NCI-H1930 (cell line): ENCODE measurements at places on chromosomes 5 and 9.

DNA sequence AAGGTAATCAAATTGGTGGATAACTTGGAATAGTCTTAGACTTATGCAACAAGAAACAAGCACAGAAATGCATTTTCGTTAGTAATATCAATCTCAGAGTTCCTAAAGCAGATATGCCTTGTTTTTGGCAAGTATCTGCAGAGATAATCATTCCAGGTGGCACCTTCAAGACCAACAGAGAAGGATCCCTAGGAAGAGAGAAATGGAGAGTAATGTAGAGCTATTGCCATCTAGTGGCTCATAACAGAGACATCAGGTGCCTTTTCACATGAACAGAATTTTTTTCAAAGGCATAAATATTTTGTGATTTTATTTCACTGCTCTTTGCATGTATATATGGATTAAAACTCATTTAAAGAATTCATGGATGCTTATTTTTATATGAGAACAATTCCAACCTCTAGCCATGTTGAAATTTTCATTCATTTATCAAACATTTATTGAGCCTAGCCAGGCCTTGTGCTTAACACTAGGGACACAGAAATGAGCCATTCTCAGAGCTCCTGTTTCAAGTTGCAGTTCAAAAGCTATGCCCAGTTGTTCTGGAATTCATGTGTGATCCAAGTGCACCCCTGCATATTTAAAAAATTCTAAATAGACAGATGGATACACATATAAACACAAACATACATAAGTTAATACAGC is 117.5 kb upstream of the OR13F1 start:
- peak; percentile 1 for DNase-seq

DNA sequence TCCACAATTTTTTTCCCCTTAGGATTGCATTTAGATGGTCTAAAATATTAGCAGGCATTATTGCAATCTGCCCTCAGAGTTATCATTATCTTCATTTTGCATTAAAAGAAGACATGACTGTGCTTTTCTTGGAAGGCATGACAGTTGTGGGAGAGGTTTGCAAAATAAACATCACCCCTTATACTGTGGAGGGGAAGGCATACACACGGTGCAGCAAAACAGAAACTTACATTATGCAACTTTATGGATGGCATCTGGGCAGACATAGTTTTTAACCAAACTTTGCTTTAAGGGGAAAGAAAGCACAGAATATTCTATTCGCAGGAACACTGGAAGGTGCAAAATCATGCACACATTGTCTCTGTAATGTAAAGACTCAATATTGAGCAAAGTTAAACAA is 505.8 kb upstream of the ADAMTS16 start:
- DNase-seq: no peak

- DNase-seq: no peak
Observed at GRCh38 chr5:98397081-98397480, 376.4 kb upstream of the RGMB start.

- no peak for DNase-seq
Observed at GRCh38 chr5:127290019-127290945, at the start of gene MEGF10. TSS of gene MEGF10 (plus strand) at chr5:127290796. CDS start at chr5:127331309, 40,513 bp downstream.

GRCh38 chr5:84724683-84725082 is 340.0 kb upstream of the EDIL3 start:
- no peak for DNase-seq

DNA sequence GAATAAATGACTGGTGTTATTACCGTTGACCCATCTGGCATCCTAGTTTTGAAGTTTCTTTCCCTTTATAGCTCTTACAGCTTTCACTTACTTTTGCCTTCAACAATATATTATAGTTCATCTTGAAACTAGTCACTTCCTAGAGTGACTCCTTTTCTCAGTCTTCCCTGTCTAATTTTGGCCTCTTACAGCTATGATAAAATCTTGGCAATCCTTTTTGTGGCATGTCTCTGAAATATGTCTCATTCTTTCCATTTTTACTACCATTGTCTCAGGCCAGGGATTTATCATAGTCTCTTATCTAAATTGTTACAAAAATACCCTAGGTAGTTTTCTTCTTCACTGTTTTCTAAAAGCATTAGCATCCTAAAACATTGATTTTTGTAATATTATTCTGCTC is 621.3 kb upstream of the ZNF608 start:
- DNase-seq: no peak

DNA sequence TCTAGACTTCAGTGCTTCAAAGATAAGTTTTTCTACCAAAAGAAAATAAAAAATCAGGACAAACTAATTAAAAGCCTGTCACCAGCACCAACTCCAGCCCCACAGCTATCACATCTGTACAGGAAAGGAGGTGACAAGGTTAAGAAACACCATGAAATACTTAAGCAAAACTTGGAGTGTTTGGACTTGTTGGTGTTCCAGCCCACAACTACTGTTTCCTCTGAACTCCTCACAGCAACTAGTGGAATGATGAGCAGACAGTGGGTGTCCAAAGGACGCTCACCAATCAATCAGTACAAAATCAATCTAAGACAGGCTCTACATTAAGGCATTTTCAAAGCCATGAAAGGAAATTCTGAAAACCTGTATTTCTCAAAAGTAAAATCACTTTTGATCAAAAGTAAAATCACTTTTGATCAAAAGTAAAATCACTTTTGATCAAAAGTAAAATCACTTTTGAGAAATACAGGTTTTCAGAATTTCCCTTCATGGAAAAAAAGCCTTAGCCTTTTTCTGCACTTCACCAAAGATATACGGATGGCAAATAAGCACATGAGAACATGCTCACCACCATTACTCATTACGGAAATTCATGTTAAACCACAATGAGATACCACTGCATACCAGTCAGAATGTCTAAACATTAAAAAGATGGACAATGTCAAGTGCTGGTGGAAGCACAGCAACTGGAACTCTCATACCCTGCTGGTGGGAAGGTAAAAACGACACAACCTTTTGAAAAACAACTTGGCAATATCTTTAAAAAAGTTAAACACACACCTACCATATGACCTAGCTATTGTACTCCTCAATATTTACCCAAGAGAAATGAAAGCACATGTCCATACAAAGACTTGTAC is 79.7 kb downstream of the MED27 start:
- DNase-seq: no peak

DNA sequence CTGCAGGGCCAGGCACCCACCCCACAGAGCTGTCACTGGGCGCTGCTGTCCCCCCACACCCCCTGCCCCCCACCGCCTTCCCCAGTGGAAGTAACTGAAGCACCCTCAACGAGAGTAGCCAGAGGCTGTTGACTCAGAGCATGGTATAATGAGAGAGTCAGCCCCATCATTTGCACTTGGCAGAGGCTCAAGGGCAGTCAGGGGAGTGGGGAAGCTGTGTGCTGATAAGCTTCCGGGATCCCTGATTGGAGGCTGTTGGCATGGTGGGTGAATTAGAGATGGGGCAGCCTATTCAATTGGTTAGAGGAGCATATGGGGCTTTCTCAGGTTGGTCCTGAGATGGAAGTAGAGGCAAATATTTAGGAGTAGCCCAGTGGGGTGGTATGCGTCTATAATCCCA is 77.1 kb upstream of the GOLM1 start:
- no peak for DNase-seq

- DNase-seq: no peak
Observed at GRCh38 chr5:55577353-55578060, 42.7 kb upstream of the PLPP1 start.

- DNase-seq: no peak
Observed at GRCh38 chr5:148511810-148512347, 128.1 kb downstream of the FBXO38 start.

DNA sequence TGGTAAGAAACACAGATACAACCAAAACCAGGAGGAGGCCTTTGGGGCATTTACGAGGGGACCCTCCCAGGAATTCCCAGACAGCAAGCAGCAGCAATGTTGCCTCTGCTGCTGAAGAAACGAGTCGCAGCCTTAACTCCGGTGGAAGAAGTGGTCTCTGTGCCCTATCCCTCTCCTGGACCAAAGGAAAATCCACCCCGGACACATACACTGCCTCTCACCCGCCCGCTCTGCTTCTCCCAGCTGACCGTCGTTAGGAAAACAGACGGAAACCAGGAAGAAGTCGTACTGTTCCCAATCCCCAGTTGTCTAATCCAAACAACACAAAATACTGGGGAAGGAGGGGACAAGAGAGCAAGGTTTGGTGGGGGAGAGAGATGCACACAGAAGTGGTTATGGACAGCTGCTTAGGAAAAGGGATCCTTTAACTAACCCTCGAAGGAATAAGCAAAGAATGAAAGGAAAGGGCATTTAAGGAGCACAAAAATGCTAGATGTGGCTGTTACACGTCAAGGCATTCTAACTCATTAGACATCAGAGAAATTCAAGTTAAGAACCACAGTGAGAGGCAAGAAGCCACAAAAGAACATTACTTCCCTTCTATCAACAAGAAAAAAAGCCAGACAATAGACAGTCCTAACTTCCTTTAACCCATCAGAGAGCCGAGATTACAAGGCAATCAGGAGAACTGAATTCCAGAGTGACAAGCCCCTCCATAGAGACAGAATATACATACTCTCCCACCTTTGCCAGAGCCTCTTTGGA is 71.9 kb downstream of the ACTL7B start:
- no peak for DNase-seq

DNA sequence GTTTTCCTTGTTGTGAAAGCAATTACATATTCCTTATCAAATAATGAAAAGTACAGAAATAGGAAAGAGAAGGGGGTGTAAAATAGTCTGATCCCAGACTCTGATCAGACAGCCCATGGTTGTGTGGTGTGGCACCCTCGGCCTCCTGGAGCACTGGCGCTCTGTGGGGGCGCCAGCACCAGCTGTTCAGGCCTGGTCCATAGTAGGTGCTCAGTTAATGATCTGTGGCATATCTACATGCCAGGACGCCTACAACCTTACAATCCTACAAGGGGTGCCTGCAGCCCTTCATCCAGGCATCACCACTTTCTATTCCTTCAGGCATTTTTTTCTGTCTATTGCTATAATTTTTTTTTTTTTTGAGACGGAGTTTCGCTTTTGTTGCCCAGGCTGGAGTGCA is 16.6 kb downstream of the MIGA2 start:
- DNase-seq: no peak

DNA sequence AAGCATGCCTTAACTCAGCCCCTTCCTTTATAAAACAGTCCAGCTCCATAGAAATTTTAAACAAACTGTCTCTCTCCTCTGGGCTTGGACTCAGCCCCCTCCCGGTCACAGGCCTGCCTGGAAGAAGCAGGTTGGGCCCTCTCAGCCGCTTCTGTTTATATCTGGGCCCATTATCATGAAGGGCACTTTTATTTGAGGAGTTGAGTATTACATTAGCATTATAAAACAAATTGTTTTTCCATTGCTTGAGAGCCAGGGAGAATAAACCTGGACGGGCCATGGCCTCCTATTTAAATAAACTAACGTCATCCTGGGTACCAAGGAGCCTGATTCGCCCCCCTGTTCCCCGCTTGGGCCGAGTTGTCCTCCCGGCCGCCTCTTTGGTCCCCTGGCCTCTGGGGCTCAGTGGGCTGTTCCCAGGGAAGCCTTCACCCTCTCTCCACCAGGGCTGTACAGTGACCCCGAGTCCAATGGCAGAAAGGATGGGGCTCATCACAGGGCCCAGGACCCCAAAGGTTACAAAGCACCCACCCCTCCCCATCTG is 13.2 kb downstream of the IRX2 start:
- DNase-seq: no peak
